ENCODE measurements at places on chromosomes 12 and 14. TPM values are rescaled to one million over a fixed set of nuclear protein-coding genes. Genes with fewer than 3 reads are reported as not detected.
A peak's percentile ranks its signal among the peaks of the same experiment; 100 is the strongest.

- DNase-seq = no peak
Observed at GRCh38 chr14:74934041-74934440, 11.0 kb upstream of the RPS6KL1 start.

GRCh38 chr14:99562856-99563748 is 40.9 kb downstream of the CCDC85C start:
- DNase-seq = peak; percentile 86

Gene PIANP
- 0.35 TPM for total RNA-seq

Gene ISM2
- total RNA-seq = not detected

Gene PARP11
- 4.9 TPM for total RNA-seq

All from Right ventricle myocardium superior (tissue), 1 donor.